ENCODE measurements at places on chromosomes 4 and X.

GRCh38 chr4:158812543-158812942 is 43.7 kb downstream of the FNIP2 start:
- DNase-seq, result no peak

- no peak for DNase-seq
Observed at GRCh38 chr4:76624931-76625715, 190.1 kb downstream of the SHROOM3 start.

DNA sequence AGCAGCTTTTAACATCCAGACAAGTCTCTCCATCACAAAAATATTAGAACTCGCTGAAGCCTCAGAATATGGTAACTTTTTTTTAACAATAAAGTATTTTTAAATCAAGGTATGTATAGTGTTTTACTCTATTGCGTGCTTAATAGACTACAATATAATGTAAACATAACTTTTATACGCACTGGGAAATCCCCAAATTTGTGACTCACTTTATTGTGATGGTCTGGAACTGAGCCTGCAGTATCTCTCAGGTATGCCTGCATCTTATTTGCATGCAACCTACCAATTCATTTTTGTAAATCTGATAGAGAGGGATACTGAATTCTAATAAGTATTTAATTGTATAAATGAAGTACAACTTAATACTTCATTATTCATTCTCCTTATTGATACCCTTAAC is 823.5 kb downstream of the ADGRL3 start:
- DNase-seq, result no peak

GRCh38 chr4:173801876-173802661 is 272.0 kb upstream of the HAND2 start:
- DNase-seq, result no peak

GRCh38 chr4:76562836-76563453 is 127.9 kb downstream of the SHROOM3 start:
- DNase-seq, result no peak

DNA sequence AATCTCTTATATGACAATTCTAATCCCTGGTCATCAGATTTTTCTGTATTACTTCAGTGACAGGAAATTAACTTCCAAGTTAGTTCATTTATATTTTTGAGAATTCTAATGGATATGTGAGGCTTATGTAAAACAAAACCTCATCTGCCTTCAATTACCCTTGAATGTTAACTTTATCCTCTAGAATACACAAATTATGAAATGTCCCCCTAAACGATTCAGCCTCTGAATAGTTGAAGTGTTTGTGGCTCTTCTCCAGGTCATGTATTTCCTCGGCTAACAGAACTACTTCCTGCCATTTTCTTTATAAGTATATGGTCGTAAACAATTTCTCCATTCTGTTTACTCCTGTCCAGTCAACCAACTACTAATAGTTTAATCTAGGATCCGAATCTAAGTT is 401.3 kb downstream of the PCDH10 start:
- DNase-seq, result no peak

DNA sequence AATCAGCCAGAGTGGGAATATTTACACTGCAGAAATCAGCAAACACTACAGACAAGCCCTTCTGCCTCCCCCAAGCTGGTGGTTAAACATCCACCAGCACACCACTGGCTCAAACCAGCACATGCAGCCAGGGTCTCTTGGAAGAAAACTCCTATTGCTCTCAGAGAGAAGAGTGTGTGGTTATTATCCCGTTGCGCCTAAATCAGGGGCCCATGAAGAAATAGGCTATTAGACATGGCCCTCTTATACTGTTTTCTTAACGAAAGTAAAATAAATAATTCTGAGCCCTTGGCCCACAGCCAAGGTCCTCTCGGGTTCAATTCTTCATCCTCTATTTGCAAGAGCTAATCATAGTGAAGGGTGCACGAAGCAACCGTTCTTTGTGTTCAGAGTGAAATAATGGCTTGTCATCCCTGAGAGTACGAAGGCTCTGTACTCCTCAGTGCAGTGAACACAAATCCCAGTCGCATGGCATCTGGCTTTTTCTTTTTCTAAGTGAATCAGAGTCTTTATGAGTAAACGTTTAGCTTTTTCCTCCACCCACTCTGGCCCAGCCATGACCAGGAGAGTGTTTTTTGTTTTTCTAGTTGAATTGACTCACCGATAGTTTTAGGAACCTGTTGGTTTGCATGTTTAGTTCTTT is 33.4 kb upstream of the RBM47 start:
- no peak for DNase-seq

DNA sequence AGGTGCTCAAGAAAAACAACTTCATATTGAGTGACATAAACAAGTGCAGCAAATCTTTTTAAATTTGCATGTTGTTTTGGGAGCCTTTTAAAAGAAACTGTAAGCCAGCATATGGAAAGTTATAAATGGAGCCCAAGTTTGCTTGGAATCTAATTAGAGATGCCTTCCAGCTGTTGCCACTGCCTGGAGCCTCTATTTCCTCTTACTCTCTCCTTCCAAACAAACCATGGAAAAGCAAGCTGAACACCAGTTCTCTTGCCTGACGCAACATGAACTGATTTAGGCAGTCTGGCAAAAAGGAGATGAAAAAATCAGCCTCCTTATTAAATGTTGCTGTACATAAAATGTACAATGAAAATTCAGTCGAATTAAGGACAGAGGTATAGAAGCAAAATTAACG is 21.5 kb downstream of the ARSJ start:
- no peak for DNase-seq

Measured in CD4-positive, alpha-beta T cell treated with Interferon alpha-2 for 1 hour (primary cell).